ENCODE measurements at places on chromosomes 5 and 9.

DNA sequence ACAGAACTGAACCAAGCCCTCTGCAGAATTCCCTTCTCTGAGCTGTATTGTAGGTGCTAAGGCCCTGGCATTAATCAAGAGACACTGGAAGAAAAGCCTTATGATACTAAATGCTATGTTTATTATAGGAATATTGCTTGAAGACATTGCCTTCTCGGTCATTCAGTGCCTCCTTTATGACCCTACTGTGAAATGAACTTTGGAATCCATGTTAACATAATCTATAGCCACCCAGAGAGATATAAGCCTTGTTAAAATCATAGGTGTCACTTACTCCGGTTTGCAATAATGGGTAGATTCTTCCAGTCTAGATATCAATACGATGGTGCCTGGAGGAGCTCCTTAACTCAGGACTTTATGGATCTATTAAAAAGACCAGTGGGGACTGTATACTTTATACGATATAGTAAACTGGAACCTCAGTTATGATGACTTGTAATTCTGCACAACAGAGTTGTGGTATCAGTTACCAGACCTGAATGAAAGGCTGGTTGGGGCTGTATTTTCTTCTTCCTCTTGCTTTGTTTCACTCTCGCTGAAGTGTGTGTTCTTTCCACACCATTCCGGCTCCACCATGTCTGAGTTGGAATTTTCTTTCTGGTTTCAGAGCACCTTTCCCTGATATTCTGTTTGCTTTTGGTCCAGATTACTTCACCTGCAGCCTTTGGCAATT is 154.5 kb downstream of the DROSHA start:
- no peak for DNase-seq

- no peak for DNase-seq
Measured at GRCh38 chr5:52468976-52469375, 318.7 kb upstream of the ITGA1 start.

- no peak for DNase-seq
Measured at GRCh38 chr5:76016258-76016657, 66.9 kb upstream of the SV2C start.

DNA sequence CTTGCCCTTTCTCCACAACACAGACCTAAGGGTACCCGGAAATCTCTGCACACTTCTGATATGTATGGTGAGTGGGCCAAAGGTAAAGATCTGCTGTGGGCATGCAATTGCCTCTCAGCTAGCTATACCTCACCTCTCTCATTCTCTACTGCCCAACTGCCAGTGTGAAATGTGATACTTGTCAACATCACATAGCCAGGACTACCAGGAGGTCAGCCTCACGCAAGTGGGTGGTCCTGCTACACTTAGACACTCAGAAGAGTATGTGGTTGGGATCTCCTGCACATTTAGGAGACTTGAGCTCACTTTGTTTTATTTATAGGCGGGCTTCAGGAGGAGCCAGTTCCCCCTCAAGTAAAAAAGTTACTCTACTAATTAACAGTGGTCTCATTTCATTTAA is 88.0 kb upstream of the MAN2A1 start:
- DNase-seq = no peak

Data from activated naive CD4-positive, alpha-beta T cell (primary cell).